ENCODE measurements at places on chromosomes 11 and 22.

DNA sequence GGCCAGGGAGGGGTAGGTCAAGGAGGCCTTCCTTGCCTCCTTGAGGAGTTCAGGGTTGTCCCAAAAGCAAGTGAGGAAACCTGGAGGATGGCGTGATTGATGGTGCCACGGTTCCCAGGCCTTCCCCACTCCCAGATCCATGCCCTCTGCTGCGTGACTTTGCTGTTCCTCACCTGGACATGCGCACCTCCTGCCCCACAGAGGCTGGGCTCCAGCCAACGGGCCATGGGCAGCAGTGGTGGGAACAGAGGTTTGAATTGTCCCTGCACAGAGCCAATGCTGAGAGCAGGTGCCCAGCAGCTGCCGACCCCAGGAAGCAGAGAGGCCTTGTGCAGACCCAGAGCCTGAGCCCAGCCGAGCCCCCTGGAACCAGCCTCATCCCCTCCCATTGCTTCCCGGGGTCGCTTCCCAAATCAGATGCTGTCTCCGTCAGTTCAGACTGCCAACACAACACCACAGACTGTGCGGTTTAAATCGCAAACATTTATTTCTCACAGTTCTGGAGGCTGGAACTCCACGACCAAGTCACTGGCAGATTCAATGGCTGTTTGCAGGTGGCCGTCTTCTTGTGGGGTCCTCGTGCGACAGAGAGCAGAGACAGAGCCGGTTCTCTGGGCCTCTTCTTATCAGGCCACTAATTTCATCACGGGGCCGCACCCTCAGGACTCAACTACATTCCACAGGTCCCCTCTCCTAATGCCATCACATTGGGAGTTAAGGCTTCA lies 6.2 kb upstream of the LINC01488 start:
- DNase-seq, result no peak

- DNase-seq, result no peak
Observed at GRCh38 chr22:45672564-45673481, 1.2 kb downstream of the ATXN10 start.

DNA sequence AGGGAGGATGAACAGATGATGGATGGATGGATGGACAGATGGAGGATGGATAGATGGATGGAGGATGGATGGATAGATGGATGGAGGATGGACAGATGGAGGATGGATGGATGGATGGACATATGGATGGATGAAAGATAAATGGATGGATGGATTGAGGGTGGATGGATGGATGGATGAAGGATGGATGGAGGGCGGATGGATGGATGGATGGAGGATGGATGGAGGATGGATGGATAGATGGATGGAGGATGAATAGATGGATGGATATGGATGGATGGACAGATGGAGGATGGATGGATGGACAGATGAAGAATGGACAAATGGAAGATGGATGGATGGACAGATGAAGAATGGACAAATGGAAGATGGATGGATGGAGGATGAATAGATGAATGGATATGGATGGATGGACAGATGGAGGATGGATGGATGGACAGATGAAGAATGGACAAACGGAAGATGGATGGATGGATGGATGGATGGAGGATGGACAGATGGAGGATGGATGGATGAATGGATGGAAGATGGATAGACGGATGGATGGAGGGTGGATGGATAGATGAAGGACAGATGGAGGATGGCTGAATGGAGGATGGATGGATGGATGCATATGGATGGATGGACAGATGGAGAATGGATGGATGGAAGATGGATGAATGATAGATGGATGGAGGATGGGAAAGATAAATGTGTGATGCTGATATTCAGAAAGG lies 7.4 kb downstream of the IFITM10 start:
- no peak for DNase-seq

DNA sequence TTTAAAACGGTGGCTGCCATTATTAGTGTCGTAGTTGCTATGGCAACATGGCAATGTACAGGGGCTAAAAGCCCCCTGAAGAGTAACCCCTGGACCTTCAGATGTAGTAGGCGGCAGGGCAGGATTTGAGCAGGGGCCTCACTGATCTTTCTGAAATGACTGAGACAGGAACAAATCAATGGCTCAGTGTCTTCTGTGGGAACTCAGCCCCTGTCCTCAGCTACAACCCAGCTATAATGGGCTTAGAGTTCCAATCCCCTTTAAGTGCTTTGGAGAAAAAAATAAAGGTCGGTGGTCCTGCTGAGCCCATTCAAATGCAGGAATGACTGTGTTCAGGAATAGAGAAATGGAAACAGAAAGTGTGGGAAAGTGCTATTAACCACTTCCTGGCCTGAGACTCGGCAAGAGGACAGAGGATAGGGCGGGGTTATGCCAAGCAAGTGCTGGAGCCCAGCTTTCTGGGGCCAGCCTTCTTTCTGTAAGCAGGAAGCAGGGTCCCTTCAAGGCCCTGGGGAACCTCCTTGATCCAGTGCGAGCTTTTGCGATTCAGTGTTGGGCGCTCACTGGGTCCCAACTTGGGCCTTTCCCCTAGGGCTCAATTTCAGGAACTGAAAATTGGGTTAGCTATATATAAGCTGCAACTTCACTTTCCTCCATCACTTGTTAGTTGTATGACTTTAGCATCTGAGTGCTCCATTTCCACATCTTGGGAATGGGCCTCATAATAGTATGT lies 6.1 kb upstream of the CD82 start:
- DNase-seq, result no peak

- DNase-seq, result no peak
Observed at GRCh38 chr22:29331658-29332300, 16.3 kb upstream of the RASL10A start.

DNA sequence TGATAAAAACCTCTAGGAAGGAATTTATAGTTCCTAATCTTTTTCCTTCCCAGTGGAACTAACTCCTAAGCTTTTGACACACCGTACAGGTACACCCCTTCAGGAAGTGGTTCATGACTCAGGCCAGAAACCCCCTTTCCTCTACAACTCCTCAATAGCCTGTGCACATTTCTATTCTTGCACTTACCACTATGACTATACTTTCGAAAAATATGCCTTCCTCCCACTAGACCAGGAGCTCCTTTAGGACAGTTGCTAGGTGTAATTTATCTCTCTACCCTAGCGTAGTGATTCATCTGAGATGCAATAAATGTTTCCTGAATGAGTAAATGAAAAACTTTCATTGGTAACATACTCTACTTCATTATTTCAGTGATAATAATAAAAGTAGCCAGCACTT lies 14.5 kb downstream of the MAP6 start:
- no peak for DNase-seq

DNA sequence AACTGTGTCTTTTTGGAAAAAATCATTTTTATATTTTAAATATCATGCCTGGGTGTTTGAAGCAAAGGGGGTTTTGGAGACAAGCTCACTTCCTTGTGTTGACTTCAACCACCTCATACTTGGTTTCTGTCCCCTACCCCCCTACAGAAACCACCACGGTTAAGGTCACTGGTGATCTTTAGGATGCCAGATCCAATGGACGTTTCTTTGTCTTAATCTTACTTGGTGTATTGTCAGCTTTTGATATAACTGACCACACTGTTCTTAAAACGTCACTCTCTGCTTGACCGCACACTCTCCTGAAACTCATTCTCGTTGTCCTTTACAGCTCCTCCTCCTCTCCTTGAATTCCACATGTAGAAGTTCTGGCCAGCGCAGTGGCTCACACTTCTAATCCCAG lies 34.8 kb upstream of the SWAP70 start:
- DNase-seq, result no peak

DNA sequence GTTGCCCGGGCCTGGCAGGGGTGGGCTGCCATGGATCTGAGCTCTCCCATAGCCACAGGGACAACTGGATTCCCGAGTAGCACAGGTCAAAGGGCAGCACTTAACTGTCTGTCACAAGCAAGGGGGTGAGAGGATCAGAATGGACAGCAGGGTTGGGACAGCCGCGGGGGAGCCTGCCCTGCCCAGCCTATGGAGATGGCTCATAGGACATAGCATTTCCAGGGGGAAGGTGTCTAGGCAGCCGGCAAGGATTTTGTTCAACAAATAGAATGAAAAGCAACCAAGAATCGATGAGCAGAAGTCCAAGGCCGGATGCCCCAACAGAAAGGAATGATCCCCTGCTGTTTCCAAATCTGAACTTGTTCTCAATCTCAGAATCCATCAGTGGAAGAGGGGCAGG lies 92.9 kb downstream of the RPS6KA4 start:
- no peak for DNase-seq

DNA sequence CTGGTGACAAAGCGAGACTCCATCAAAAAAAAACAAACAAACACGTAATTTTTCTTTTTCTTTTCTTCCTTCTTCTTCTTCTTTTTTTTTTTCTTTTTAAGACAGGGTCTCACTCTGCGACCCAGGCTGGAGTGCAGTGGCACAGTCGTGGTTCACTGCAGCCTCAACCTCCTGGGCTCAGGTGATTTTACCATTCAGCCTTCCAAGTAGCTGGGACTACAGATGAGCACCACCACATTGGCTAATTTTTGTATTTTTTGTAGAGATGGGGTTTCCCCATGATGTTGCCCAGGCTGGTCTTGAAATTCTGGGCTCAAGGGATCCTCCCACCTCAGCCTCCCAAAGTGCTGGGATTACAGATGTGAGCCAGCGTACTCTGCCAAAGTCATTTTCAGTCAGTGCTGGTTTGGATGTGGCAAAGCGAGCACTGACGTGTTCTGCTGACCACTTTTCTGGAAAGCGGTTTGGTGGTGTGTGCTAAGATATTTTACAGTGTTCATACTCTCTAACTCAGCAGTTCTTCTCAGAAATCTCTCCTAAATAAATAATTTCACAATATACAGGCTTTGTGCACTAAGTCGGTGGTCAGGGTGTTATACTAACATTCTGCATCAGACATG lies 10.7 kb downstream of the FAM118A start:
- no peak for DNase-seq
